ENCODE measurements at places on chromosomes 16 and 17. TPM values are rescaled to one million over a fixed set of nuclear protein-coding genes. Genes with fewer than 3 reads are reported as not detected.

DNA sequence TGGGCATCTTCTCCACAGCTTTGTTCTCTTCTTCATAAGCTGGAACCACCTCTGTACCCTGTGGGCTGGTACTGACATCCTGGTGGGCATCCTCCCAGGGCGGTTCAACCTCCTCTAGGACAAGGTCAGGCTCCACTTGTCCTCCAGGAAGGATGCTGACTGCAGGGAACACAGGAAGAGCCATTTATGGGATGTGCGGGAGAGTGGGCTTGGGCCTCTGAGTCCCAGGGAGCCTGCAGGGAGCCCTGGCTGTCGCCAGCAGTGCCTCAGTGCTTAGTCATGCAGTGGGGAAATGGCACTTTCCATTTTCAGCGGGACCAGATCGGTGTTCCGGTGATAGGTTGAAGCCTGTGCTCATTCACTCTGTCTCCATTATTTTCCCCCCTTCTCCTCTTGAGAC lies 20.5 kb downstream of the CNGB1 start:
- H3K4me3 ChIP-seq, result no peak overlapping the region
- H3K4me1 ChIP-seq, result no peaks in the 10 kb centered on the region
- peaks cover 42% of the 10 kb centered on the region for H3K27me3 ChIP-seq
- DNase-seq, result no peak
- H3K36me3 ChIP-seq, result no peaks in the 10 kb centered on the region

DNA sequence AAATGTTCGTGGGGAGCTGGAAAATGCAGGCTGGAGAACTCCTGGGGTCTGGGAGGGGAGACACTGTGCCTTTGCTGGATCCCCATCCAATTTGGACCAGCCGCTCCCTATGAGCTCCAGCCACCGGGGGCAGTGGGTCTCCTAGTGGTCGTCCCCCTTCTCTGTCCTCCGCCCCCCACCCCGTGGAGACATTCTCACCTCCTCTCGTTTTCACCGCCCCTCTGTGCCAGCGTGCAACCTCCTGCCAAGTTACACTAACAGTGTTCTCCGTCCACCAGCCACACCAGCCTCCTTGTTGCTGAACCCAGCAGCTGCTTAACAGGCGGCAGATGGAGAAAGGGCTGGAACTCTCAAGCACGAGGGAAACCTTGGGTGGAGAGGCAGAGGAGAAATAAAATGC lies 67.4 kb upstream of the SOX9 start:
- no peak for DNase-seq
- no peak overlapping the region for H3K4me3 ChIP-seq
- H3K4me1 ChIP-seq, result no peaks in the 10 kb centered on the region
- H3K27me3 ChIP-seq, result peaks cover 22% of the 10 kb centered on the region

- peak overlapping the region; percentile 78 for H3K27ac ChIP-seq
- no peak for DNase-seq
- H3K4me3 ChIP-seq, result peak overlapping the region; percentile 61
Observed at GRCh38 chr17:77089124-77089490, 51.7 kb upstream of the SEC14L1 start.

DNA sequence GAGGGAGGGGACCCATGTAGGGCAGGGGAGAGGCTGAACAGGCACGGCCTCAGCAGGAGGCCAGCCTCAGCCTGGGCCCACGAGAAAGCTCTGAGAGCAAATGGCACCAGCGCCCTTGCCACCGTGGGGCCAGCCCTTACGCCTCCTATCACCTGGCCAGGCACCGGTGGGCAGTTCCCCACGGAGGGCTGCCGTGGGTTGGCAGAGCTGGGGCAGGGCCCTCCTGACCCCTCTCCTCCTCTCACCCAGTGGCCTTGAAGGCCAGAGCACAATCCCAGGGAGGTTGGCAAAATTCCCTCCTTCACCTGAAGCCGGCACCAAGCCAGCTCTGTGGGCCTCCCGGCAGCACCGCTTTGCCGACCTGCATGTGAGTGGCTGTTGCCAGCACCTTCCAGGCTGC lies 53.1 kb upstream of the ENPP7 start:
- H3K27me3 ChIP-seq, result peaks cover 5% of the 10 kb centered on the region
- DNase-seq, result no peak
- no peak overlapping the region for H3K4me3 ChIP-seq
- H3K27ac ChIP-seq, result no peak overlapping the region

- no peak for DNase-seq
- no peaks in the 10 kb centered on the region for H3K27me3 ChIP-seq
- H3K4me1 ChIP-seq, result peaks cover 5% of the 10 kb centered on the region
- no peaks in the 10 kb centered on the region for H3K36me3 ChIP-seq
Observed at GRCh38 chr16:69094501-69094900, 11.0 kb upstream of the HAS3 start.

GRCh38 chr16:55039511-55039910 lies 108.8 kb downstream of the IRX5 start:
- H3K4me3 ChIP-seq, result no peak overlapping the region
- no peaks in the 10 kb centered on the region for H3K36me3 ChIP-seq
- H3K4me1 ChIP-seq, result no peaks in the 10 kb centered on the region
- no peak for DNase-seq

GRCh38 chr16:87461466-87461991 lies 31.3 kb downstream of the ZCCHC14 start:
- no peaks in the 10 kb centered on the region for H3K27me3 ChIP-seq
- H3K36me3 ChIP-seq, result peaks cover 14% of the 10 kb centered on the region
- DNase-seq, result no peak
- no peak overlapping the region for H3K27ac ChIP-seq

- H3K27ac ChIP-seq, result no peak overlapping the region
- no peaks in the 10 kb centered on the region for H3K4me1 ChIP-seq
- no peak for DNase-seq
- H3K27me3 ChIP-seq, result no peaks in the 10 kb centered on the region
- H3K4me3 ChIP-seq, result no peak overlapping the region
- no peaks in the 10 kb centered on the region for H3K36me3 ChIP-seq
Observed at GRCh38 chr17:27873211-27873610, 20.0 kb downstream of the LYRM9 start.

GRCh38 chr16:85945424-85945751 lies 46.4 kb downstream of the IRF8 start:
- no peak overlapping the region for H3K4me3 ChIP-seq
- no peak overlapping the region for H3K27ac ChIP-seq
- no peaks in the 10 kb centered on the region for H3K4me1 ChIP-seq
- peaks cover 69% of the 10 kb centered on the region for H3K27me3 ChIP-seq

DNA sequence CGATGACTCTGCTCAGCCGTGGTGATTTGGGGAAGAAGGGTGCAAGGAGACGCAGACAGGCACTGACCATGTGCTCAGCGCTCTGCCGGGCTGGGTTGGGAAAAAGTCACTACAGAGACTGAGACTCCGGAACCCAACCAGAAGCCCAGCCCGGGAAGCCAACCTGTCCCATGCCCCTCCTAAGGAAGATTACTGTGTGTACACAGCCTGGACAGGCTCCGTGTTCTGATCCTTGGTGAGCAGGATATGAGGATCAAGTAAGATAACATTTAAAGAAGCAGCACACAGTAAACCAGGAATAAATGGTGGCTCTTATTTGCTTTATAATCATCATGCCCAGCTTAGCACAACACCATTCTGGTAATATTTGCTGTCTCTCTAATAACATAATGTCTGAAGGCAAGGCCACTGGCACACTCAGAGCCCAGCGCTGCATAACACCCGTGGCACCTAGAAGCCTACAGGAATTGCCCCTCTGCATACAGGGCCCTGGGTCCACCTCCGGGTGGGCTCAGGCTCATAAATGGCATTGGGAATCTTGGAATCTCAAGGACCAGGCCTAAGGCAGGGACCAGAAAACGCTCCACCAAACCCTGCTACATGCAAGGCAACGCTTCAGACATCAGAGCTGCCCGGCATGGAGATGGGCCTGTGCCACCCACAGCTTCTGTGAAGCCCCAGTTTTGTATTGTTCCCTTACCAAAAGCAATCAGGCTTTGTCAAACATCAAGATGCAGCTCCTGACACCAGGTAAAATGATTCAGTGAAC lies 113.5 kb downstream of the DYNLRB2 start:
- DNase-seq, result no peak
- H3K27me3 ChIP-seq, result no peaks in the 10 kb centered on the region
- H3K4me1 ChIP-seq, result no peaks in the 10 kb centered on the region

DNA sequence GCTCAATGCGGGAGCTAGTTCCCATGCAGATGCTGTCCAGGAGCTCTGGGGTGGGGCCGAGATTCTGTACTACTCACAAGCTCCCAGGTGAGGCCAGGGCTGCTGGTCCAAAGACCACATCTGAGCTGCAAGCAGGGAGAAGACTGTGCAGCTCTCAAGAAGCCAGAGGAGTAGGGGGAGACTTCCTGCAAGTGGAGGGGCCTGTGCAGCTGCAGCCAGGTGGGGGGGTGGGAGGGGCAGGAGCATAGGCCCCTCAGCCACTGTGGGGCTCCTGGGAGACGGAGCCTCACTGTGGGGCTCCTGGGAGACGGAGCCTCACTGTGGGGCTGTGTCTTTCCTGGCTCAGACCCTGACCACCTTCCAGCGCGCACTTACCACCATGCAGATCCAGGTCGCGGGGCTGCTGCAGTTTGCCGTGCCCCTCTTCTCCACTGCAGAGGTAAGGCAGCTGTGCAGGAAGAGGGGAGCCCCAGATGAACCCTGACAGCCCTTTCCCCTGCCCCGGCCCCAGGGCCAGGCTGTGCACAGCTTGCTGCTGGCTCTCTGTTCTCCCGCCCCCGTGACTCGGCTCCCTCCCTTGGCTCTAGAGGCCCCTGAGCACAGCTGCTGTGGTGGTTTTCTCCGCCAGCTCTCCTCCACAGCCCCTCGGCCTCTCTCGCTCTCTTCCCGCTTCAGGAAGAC lies 24.3 kb upstream of the DNAI2 start:
- no peak overlapping the region for H3K27ac ChIP-seq
- no peaks in the 10 kb centered on the region for H3K27me3 ChIP-seq
- H3K36me3 ChIP-seq, result no peaks in the 10 kb centered on the region
- no peak for DNase-seq

- no peak for DNase-seq
- no peak overlapping the region for H3K27ac ChIP-seq
- H3K4me1 ChIP-seq, result peaks cover 7% of the 10 kb centered on the region
- H3K27me3 ChIP-seq, result no peaks in the 10 kb centered on the region
Observed at GRCh38 chr17:82599674-82600661, 48.3 kb downstream of the WDR45B start.

DNA sequence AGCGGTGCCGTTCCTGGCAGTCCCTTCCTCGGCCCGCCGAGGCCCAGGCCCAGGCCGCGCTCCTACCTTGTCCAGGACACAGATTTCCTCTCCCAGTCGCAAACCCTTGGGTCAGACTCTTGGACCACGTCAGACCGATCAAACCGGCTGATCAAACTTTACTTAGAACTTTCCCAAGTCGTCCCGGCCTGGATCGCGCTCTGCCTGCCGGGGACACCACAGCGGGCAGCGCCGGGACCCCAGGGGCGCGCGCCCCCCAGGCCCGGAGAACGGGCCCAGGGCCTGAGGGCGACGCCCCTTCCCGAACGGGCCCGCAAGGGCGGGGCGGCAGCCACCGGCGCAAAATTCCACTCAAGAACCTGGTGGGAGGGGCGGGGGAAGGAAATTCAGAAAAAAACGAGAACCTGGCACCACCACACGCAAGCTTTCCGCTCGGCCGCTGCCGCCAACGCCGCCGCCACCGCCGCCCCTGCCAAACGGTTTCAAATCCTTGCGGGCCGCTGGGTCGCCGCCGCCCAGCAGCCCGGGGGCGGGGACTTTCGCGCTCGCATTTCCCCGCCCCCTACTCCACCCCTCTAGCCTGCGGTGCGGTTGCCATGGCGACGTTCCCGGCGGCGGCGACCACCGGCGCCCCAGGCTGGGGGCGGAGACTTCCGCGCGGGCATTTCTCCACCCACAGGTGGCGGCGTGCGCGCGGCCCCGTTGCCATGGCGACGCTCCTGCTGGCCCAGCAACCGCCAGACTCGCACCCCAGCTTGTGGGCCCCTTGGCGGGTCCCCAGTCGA lies at the start of gene CEP112:
CEP112 (minus strand) TSS at position 541 of the 785 bp plus-strand sequence.
- no peaks in the 10 kb centered on the region for H3K36me3 ChIP-seq
- peaks cover 7% of the 10 kb centered on the region for H3K4me1 ChIP-seq
- H3K27me3 ChIP-seq, result no peaks in the 10 kb centered on the region
- peak within 1 kb of the TSS; percentile 51 for H3K27ac ChIP-seq
- peak; percentile 53 for DNase-seq

- no peak for DNase-seq
- H3K27ac ChIP-seq, result no peak overlapping the region
- no peaks in the 10 kb centered on the region for H3K36me3 ChIP-seq
- no peaks in the 10 kb centered on the region for H3K4me1 ChIP-seq
- H3K4me3 ChIP-seq, result no peak overlapping the region
Observed at GRCh38 chr16:88554711-88555264, 15.4 kb upstream of the ZC3H18 start.

The FA2H gene
- not detected for polyA plus RNA-seq

The PLLP gene
- 0.05 TPM for polyA plus RNA-seq

The HES7 gene
- polyA plus RNA-seq, result 0.43 TPM

The FOXC2 gene
- polyA plus RNA-seq, result 9.2 TPM

The PIMREG gene
- 36.8 TPM for polyA plus RNA-seq

The BOLA2 gene
- 32.1 TPM for polyA plus RNA-seq

The SLC38A8 gene
- polyA plus RNA-seq, result not detected

The EFCAB13 gene
- 0.77 TPM for polyA plus RNA-seq

The CYBA gene
- 169 TPM for polyA plus RNA-seq
